ENCODE measurements at places on chromosomes 13 and 19.

DNA sequence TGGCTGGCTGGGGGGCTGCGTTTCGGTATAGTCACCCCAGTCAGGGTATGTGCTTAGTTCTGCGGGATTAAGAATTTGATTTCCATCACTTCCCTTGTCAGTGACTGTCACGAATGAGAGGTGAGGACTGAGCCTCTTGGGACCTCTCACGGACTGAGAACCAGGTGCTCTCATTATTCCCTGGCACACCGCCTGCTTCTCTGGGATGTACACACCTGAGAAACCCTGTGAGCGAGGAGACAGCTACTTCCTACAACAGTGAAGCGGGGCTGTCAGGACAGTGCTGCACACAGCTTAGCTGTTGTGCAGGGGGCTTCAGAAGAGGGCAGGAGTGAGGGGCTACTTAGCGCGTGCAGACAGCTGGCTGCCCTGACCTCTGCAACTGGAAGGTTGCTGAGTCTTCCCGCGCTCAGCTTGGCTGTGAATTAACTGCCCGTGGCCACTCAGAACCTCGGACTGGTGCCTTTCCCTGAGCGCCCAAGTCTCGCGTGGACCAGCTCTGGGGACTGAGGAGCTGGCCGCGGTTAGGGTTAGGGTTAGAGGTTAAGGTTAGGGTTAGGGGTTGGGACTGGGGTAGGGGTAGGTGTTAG, 65.3 kb upstream of the MCF2L start:
- no peaks in the 10 kb centered on the region for H3K36me3 ChIP-seq
- H3K4me3 ChIP-seq: no peak overlapping the region
- H3K27me3 ChIP-seq: no peaks in the 10 kb centered on the region
- no peaks in the 10 kb centered on the region for H3K4me1 ChIP-seq
- no peak for DNase-seq

GRCh38 chr13:101529422-101529821, 76.9 kb downstream of the ITGBL1 start:
- H3K27me3 ChIP-seq: peaks cover 2% of the 10 kb centered on the region
- H3K36me3 ChIP-seq: no peaks in the 10 kb centered on the region
- no peak overlapping the region for H3K27ac ChIP-seq
- no peak overlapping the region for H3K4me3 ChIP-seq
- no peaks in the 10 kb centered on the region for H3K4me1 ChIP-seq

DNA sequence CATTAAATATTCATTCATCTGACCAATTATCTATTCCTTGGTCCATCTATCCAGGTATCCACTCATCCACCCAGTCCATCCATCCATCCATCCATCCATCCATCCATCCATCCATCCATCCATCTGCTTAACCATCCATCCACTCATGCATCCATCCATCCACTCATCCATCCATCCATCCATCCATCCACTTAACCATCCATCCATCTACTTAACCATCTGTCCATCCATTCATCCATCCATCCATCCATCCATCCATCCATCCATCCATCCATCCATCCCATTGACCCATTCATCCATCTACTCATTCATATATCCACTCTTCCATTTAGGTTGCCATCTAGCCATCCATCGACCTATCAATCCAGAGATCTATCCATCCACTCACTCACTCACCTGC, 11.4 kb downstream of the MYBPC2 start:
- H3K27ac ChIP-seq: no peak overlapping the region
- no peaks in the 10 kb centered on the region for H3K27me3 ChIP-seq
- no peaks in the 10 kb centered on the region for H3K4me1 ChIP-seq
- no peaks in the 10 kb centered on the region for H3K36me3 ChIP-seq
- H3K4me3 ChIP-seq: no peak overlapping the region

GRCh38 chr13:25375727-25376358, 4.1 kb downstream of the ATP8A2 start:
- H3K36me3 ChIP-seq: no peaks in the 10 kb centered on the region
- no peak for DNase-seq
- H3K4me1 ChIP-seq: peaks cover 6% of the 10 kb centered on the region
- peaks cover 60% of the 10 kb centered on the region for H3K27me3 ChIP-seq
- H3K27ac ChIP-seq: no peak overlapping the region

DNA sequence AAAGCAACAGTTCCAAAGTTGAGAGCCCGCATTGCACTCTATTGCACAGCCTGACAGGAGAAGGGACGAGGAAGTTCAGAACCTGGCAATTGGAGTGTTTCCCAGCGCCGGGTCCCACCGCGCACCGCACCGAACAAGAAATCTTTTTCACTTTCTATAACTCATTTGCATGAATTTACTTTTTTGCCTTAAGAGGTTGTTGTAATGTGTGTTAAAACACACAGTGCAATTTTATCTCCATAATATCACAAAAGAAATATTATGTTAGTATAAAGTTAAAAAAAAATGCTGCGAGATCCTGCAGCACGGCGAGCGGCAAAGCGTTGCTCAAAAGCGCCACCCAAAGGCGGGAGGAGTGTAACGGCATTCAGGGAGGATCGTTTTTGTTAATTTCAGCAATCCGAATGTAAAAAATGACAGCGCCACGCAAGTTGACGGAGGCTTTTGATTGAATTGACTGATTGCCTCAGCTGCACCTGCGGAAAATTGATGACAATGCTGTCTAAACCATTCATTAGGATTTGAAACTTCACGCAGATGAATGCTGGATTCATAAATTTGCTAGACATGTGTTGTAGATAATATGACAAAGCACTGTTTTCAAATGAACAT, 303.6 kb upstream of the ZNF507 start:
- no peaks in the 10 kb centered on the region for H3K36me3 ChIP-seq
- H3K4me3 ChIP-seq: no peak overlapping the region
- peaks cover 14% of the 10 kb centered on the region for H3K27me3 ChIP-seq
- no peaks in the 10 kb centered on the region for H3K4me1 ChIP-seq
